ENCODE measurements at places on chromosomes 4 and X.

DNA sequence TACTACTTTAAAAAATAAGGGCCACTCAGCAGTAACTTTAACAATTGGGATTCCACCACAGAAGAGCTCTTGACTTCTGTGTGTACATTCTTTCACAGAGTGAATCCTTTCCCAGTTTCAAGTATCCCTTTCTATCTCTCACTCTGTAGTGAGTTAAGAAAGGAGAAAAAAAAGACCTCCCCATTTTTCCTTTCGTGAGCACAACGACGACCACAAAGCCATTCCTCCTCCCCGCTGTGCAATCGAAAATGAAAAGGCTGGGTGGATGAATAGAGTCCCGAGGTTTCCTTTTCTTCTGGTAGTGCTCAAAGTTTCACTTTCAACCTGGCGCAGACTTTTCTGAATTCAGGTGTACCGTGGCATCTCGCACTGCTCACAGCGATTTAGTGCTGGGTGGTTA lies 58.0 kb downstream of the TAB3 start:
- no peak for DNase-seq

- no peak for DNase-seq
These were observed 89.5 kb upstream of the CITED1 start for GRCh38 chrX:72395237-72395636.

DNA sequence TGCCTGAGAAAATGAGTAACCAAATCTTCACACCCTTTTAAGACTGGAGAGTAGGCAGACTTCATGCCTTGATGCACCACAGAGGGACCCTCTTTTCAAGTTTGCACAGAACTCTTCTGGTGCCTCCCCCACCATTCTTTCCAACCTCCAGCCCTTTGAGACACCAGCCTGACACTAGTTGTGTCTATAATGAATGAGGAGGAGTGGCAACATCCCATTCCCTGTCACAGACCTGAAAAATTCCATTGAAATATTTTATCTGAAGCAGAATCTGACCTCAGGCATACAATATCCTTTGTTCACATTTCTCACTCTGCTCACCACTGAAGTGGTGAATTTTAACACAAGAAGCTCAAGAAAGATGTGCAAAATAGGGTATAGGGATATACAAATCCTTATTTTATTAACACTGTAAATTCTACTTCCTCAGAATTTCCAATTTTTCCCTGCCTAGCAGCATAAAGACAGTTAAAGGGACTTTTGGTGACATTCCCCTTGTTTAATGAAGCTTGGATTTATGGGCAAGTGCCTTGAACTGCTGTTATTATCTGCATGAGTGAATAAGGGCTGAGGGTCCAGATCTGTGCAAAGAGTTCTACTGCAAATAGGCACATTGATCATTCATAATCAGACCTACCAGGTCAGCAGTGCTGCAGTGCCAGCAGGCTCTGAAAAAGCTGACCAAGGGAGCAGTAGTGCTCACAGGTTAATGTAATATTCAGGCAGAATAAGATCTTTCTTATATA lies 149.9 kb upstream of the PAQR3 start:
- no peak for DNase-seq

DNA sequence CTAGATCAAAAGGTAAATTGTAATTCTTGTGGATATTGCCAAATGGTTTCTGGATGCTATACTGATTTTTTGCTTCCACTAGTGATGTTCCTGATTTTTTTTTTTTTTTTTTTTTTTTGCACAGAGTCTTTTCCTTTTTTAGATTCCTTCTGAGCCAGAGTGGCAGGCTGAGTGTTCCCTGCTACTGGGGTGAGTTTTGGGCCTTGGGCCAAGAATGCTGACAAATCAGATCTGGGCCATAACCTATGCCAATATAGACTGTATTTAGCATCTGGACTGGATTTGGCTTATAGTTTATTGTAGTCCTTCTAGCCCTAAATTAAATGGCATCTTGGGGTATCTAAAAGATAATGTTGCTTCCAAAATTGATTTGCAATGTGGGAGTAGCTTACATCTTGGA lies 52.8 kb downstream of the REPS2 start:
- DNase-seq, result peak; percentile 63

DNA sequence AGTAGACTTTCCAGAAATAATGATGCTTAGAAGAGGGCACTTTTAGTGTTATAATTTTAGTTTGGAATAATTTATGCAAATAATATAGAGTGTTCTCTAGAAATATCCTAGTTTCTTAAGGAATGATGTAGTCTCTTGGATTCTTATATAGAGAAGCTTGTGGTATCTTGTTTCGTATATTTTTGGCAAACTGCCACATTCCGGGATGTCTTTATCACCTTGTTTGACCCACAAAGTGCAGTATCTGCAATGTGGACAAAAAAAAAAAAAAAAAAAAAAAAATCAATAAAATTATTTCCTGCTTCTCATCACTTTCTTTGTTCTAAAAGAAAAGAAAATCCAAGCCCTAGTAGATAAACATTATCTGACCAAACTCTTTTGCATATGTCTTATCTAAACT lies 1577.7 kb upstream of the TENM3 start:
- peak; percentile 20 for DNase-seq

GRCh38 chr4:182019148-182019652 lies 224.0 kb upstream of the TENM3 start:
- DNase-seq, result no peak

- DNase-seq, result no peak
These were observed 498.0 kb upstream of the BOD1L1 start for GRCh38 chr4:14125375-14126129.

DNA sequence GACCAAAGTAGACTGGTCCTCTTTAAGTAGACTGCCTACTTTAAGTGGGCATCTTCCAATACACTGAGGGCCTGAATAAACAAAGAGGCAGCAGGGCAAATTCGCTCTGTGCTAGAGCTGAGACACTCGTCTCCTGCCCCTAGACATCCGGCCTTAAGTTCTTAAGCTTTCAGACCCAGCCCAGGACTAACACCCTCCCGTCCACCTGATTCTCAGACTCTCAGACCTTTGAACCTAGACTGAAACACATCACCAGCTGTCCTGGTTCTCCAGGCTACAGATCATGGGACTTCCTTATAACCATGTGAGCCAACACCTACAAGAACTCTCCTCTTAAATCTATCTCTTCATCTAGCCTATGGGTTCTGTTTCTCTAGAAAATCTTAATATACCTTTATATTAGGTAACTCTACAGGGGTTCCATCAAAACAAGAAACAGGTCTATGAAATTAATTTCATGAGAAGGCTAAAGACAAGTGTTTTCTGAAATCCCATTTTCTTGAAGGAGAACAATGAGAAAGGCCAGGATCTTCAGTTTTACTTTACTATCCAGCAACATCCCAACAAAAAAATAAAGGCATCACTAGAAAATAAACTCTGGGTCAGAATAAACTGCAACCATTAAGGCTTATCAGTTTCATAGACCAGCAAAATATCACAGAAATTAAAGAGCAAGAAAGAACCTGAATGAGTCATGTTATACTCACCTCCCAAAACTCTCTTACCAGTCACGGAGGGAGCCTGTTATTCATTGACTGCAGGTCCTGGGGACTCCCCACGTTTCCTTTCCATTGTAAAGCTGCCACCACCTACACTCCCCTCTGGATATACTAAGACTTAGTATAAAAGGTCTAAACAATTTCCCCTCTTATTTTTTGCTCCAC lies 14.8 kb downstream of the ADGRA3 start:
- DNase-seq, result no peak

DNA sequence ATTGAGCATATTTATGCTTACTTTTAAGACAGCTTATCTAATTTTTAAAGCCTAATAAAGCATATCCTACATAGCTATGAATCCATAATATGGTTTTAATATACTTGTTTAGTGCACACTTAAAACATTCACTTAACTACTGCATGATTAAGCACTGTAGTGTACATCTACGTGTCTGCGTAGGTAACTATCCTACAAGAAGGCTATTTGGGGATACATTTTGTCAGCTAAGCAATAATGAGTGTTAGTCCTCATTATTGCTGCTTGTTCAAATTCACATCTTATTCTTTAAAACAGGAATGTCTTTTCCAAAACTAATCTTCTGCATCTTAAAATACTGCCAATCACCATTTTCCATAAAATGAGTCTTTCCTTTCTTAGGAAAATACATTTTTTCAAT lies 38.6 kb downstream of the GASK1B start:
- DNase-seq, result no peak

GRCh38 chrX:108018656-108019381 lies 26.0 kb upstream of the VSIG1 start:
- DNase-seq, result no peak

GRCh38 chrX:17851874-17852273 lies 9.2 kb downstream of the RAI2 start:
- DNase-seq, result no peak

- DNase-seq, result no peak
These were observed 17.4 kb downstream of the TLR10 start for GRCh38 chr4:38765382-38765781.

GRCh38 chr4:35948171-35948570 lies 296.1 kb downstream of the ARAP2 start:
- DNase-seq, result no peak

GRCh38 chrX:12595720-12596119 lies 195.5 kb upstream of the PRPS2 start:
- DNase-seq, result no peak

DNA sequence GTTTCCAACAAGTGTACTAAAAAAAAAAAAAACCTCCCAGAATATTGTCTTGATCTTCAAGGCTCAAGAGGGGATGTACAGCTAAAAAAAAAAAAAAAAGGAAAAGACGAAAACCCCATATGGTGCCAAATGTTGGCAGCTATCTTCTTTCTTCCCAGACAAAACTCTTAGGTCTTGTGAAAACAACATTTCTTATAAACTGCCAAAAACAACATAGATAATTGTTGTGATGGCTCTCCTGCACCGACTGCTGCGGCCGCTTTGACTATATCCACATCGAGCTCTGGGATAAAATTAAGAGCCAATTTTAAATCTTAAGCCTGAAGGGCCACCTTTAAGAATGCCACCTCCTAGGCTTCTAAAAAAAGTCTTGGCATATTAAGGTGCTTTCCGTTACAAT lies 23.5 kb downstream of the PDGFC start:
- DNase-seq, result no peak

DNA sequence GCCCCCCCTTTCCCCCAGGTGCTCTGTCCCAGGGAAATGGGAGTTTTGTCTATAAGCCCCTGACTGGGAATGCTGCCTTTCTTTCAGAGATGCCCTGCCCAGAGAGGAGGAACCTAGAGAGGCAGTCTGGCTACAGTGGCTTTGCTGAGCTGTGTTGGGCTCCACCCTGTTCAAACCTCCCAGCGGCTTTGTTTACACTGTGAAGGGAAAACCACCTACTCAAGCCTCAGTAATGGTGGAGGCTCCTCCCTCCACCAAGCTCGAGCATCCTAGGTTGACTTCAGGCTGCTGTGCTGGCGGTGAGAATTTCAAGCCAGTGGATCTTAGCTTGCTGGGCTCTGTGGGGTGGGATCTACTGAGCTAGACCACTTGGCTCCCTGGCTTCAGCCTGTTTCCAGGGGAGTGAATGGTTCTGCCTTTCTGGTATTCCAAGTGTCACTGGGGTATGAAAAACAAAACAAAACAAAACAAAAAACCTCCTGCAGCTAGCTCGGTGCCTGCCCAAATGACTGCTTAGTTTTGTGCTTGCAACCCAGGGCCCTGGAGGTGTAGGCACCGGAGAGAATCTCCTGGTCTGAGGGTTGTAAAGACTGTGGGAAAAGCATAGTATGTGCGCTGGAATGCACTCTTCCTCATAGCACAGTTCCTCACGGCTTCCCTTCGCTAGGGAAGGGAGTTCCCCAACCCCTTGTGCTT lies 41.7 kb downstream of the ITM2A start:
- DNase-seq, result no peak

GRCh38 chr4:77959566-77960338 lies 97.1 kb downstream of the MRPL1 start:
- DNase-seq, result peak; percentile 28

- DNase-seq, result no peak
These were observed 419.8 kb upstream of the AMOT start for GRCh38 chrX:113260474-113260873.

DNA sequence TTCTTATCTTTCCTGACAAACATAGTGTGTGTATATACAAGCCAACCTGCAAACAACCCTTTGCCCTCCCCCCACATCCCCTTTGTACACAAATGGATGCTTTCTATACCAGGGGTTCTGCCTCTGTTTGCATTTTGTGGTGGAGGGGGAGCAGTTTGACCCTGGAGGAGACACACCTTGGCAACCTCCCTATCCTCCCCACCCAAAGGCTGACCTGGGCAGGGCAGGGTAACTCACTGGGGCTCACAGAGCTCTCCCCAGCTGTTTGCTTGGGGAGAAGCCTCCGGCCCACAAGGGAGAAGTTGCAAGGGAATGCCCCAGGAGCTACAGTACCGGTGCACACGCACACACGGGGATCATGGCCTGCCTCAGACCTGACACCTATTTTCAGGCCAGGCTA lies 372.6 kb downstream of the BCOR start:
- DNase-seq, result no peak
